Stimulated activated CD8-positive, alpha-beta memory T cell treated with anti-CD3 and anti-CD28 coated beads, Interleukin-15, amount 100 ng/mL, for 1 hour (primary cell): ENCODE measurements at places on chromosomes 6 and 20.

DNA sequence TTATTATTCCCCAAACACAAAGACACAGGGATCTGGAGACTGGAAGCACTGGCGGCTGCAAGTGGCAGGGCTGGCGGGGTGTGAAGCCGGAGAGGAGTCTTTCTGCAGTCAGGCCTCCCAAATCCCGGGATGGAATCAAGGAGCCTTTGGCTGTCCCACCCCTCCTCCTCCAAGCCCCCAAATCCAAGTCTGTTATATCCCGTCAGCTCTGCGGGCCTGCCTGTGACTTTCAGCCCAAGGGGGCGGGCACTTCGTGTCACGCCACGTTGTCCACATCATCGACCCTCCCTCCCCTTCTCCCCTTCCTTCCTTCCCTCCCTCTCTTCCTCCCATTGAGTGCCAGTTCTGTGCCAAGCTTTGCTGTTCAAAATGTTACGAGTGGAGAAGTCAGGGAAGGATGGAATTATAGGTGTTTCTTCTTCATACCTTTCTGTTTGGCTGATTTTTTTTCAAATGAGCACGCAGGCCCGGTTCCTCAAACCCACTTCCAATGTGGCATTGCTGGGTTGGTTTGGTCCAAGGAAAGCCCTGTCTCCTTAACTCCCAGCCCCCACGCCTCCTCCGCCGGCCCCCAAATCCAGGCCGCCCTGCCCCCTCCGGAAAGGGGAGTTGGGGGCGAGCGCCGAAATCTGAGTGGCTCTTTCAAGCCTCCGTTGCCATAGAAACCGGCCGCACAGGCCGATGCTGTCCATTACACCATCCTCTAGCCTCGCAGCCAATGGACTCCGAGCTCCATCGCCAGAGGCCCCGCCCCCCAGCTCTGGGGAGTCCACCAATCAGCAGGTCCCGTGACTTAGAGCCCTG is 12.7 kb downstream of the ZCCHC3 start:
- DNase-seq, result peak; percentile 55

DNA sequence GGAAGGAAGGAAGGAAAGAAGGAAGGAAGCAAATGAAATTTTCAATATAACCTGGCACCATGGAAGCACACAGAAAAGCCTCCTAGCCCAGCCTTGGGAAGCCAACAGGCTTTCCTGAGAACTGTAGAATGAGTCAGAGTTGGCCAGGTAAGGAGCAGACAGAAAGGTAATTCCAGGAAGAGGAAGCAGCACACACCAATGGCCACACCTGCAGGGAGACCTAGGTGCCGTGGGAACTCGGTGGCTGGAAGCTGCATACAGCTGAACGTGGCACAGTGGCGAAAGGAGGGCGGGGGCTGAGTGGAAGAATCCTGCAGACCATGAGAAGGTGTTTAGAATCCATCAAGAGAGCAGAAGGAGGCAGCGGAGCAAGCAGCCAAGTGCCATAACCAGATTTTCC is 224.8 kb upstream of the RREB1 start:
- no peak for DNase-seq

GRCh38 chr6:128208851-128209580 is 308.2 kb upstream of the THEMIS start:
- DNase-seq, result no peak

DNA sequence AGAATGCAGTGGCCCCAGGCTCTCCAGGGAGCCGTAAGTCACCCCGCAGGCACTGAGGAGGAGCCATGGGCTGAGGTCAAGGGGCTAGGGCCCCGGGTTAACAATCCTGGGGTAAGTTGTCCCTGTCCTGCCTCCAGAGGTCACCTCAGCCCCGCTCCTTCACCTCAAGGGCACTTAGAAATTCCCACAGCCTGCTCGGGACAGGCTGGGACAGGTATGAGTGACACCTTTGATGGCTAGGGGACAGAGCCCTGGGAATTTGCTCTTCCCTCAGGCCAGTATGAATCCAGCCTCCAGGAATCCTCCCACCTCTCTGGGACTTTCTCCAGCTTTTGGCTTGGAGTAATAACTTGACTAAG is 3.5 kb upstream of the GRM4 start:
- no peak for DNase-seq

DNA sequence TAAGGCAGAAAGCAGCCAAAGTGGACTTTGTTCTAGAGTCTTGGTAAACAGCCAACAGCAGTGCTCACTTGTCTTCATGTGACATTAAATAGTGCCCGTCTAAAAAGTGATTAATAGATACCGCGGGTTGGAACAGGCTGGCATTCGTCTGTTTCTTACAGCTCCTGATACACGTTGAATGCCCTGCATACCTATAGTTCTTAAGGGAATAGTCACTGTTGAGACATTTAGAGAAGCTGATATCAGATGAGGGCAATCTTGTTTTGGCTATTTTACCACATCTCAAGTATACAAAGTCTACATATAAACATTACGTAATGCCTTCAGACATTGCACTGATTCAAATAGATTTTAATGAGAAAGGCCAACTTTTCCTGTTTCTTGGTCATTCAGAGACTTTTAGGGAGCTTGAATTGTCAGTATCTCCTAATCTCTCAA is 374.9 kb upstream of the FLRT3 start:
- no peak for DNase-seq

DNA sequence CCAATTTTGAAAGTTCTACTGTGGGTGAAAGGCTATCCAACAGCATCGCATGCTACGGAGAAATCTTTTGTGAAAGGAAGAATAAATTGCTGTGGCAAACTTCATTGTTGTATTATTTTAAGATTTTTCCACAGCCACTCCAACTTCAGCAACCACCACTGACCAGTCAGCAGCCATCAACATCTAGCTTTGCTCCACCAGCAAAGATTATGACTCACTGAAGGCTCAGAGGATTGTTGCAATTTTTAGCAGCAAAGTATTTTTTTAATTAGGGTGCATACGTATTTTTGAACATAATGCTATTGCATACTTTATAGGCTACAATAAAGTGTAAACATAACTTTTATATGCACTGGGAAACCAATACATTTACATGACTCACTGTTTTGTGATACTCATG is 493.5 kb downstream of the TFAP2A start:
- DNase-seq, result no peak
